Muscle of leg (tissue), 16 donors: ENCODE measurements at places on chromosomes 3 and 15. TPM values are rescaled to one million over a fixed set of nuclear protein-coding genes. Genes with fewer than 3 reads are reported as not detected.

DNA sequence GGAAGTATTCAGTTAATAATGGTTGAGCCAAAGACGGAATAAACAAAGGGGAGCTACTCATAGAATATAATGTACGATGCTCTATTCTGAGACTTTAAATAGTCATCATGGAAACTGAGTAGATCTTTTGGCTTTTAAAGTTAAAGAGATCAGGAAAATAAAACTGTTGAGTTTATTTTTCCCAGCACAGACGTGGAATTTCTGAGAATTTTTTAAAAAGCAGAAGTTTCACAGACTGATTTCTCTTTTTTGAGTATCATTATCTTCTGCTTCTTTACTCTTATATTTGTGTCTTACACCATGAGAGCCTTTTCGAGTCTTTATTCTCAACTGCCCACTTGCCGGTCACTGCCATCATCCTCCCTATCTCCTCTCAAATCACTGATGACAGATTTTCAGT lies 13.2 kb downstream of the P2RY14 start:
- no peak overlapping the region for H3K27ac ChIP-seq
- H3K4me3 ChIP-seq, result no peak overlapping the region
- H3K36me3 ChIP-seq, result no peaks in the 10 kb centered on the region
- H3K27me3 ChIP-seq, result no peaks in the 10 kb centered on the region
- DNase-seq, result no peak
- H3K4me1 ChIP-seq, result peaks cover 9% of the 10 kb centered on the region

DNA sequence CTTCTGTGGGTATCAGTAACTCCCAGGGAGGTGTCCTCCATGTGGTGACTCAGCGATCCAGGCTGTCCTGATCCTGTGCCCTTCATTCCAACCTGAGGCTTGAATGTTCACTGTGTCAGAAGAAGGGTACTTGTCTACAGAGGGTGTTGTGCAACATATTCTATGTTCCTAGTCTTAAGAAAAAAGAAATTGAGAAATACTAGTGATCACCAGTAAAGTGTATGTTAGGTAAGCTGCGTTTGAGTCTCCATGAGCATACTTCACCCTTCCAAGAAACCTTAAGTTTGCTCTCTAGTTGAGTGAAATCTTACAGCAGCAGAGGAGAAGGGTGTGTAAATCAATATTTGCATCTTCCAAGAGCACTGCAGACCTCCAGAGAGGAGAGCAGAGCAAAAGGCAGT lies 122.2 kb upstream of the SLC24A5 start:
- no peak overlapping the region for H3K27ac ChIP-seq
- H3K36me3 ChIP-seq, result no peaks in the 10 kb centered on the region
- H3K4me3 ChIP-seq, result no peak overlapping the region
- no peak for DNase-seq
- H3K4me1 ChIP-seq, result no peaks in the 10 kb centered on the region

DNA sequence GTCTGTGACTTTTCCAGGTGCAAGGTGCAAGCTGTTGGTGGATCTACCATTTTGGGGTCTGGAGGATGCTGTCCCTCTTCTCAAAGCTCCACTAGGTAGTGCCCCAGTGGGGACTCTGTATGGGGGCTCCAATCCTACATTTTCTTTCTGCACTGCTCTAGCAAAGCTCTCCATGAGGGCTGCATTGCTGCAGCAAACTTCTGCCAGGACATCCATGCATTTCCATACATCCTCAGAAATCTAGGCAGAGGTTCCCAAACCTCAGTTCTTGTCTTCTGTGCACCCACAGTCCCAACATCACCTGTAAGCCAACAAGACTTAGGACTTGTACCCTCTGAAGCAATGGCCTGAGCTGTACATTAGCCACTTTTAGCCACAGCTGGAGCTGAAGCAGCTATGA lies 694.5 kb upstream of the BCHE start:
- H3K27ac ChIP-seq, result no peak overlapping the region
- H3K4me3 ChIP-seq, result no peak overlapping the region
- no peaks in the 10 kb centered on the region for H3K4me1 ChIP-seq

- no peaks in the 10 kb centered on the region for H3K36me3 ChIP-seq
- H3K4me3 ChIP-seq, result no peak overlapping the region
- H3K27me3 ChIP-seq, result no peaks in the 10 kb centered on the region
These were observed 384.8 kb upstream of the TGFBR2 start for GRCh38 chr3:30221619-30222018.

KCNMB2 gene
- total RNA-seq, result 11.7 TPM

- no peaks in the 10 kb centered on the region for H3K27me3 ChIP-seq
- H3K4me3 ChIP-seq, result no peak overlapping the region
- no peak for DNase-seq
- H3K4me1 ChIP-seq, result no peaks in the 10 kb centered on the region
These were observed 193.1 kb downstream of the OTOL1 start for GRCh38 chr3:161689584-161690298.

- H3K4me3 ChIP-seq, result no peak overlapping the region
- DNase-seq, result no peak
- H3K4me1 ChIP-seq, result peaks cover 11% of the 10 kb centered on the region
- H3K36me3 ChIP-seq, result no peaks in the 10 kb centered on the region
These were observed 10.9 kb upstream of the BCL2A1 start for GRCh38 chr15:79981831-79982455.
